ENCODE measurements at places on chromosomes 4 and X.

DNA sequence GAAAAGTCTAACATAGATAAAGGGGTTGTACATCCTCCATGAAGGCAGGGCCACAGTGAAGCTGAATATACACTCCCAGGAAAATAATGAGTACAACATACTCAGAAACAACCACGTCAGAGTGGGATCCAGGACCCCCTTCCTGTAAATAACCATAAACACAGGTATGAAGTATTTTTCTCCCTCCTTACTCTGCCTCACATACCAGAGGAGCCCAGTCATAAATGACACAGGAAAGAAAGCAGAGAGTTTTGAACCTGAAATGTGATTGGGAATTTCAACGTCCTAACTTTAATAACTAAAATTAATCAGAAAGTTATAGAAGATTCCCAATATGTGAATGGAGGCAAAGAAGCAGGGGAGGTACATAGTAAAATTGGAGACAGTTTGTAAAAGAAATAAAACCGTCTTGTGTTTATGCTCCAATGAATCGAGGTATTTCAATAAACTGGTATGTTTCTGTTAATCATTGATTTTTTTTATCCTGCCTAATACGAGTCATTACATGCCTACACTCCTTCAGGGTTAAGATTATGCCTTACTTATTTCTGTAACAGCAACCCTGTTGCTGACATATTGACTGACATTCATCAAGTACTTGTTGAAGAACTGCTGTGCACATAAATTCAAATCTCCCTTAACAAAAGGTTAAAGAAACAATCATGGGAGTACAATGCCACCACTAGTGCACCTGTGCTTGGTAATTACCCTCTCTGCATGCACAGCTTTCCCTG, 431.3 kb downstream of the KCNIP4 start:
- no peak for DNase-seq

- DNase-seq: no peak
These were observed 31.4 kb downstream of the FREM3 start for GRCh38 chr4:143668930-143669552.

- DNase-seq: no peak
These were observed 2.1 kb upstream of the ADH5 start for GRCh38 chr4:99090481-99091215.

GRCh38 chr4:72442715-72443114, 126.3 kb downstream of the ADAMTS3 start:
- DNase-seq: no peak

GRCh38 chrX:33330798-33331197, 119.4 kb upstream of the DMD start:
- DNase-seq: no peak

DNA sequence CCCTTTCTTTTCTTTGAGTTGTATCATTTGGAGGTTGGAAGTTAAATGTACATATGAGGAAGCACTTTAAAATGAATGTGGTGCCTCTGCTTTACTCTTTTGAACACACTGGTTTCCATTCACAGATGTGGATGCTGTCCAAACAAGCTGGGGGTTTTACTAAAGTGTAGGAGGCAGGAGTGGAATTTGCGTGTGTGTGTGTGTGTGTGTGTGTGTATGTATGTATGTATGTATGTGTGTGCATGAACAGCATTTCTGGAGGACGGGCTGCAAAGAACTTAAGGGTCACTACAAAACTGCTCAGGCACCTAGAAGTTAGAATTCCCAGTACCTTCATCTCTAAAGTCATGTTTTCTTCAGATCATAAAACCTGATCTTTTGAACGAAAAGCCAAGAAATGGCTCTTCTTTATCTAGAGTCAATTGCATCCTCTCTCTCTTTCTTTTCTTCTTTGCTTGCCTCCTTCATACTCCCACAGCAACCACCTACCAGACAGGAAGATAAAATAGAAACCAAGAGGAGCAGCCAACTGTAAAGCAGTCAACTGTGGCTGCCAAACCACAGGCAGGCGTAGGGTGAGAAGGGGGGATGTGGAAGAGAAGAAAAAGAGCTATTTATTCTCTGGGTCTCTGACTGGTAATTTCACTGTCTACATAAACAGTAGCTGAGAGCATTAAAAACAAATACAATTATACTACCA, 177.0 kb upstream of the RASGEF1B start:
- no peak for DNase-seq

DNA sequence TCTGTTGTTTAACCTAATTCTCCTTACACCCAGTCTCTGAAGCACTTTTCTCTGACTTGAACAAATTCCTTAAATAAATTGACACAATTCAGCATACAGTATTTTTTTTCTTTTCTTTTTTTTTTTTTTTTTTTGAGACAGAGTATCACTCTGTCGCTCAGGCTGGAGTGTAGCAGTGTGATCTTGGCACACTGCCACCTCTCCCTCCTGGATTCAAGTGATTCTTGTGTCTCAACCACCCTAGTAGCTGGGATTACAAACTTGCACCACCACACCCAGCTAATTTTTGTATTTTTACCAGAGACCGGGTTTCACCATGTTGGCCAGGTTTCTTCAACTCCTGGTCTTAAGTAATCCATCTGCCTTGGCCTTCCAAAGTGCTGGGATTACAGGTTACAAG, 1498.1 kb upstream of the PCDH10 start:
- no peak for DNase-seq

- DNase-seq: peak; percentile 38
These were observed 24.3 kb upstream of the SRD5A3 start for GRCh38 chr4:55321707-55322264.

DNA sequence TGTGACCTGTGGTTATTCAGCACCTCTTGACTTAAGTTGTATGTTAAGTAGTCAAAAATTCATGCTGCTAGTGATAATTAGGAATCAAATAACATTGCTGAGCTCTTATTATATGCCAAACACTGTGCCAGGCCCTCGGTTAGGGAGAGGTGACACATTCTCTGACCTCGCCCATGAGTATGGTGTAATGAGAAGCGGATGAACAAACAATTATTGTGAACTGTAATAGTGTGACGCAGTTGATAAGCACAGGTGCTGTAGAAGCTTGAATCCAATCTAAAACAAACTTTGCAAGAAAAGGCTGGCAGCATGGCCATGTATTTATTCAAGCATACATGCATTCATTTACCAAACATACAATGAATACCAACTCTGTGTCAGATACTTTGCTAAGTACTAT, 303.5 kb upstream of the HS3ST1 start:
- no peak for DNase-seq

DNA sequence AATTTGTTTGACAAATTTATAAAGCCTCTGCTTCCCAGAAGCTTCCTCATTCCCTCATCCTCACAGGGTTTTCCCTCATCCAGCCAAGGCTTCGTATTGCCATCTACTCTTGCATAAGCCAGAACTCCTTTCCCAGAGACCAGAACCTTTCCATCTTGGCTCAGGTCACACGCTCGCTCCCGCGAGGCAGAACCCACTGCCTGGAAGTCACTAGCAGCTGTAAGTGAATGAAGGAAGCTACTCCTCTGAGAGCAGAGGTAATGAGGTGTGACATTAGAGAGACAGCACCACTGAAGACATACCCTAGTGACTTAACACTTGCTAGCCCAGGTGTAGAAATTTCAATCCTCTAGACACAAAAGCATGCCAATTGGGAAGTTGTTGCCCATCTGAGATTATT, 52.5 kb downstream of the LHFPL1 start:
- no peak for DNase-seq

GRCh38 chr4:56460085-56460484, 7.3 kb upstream of the SRP72 start:
- DNase-seq: no peak

- no peak for DNase-seq
These were observed 269.2 kb downstream of the CBLL2 start for GRCh38 chrX:22541926-22542325.

DNA sequence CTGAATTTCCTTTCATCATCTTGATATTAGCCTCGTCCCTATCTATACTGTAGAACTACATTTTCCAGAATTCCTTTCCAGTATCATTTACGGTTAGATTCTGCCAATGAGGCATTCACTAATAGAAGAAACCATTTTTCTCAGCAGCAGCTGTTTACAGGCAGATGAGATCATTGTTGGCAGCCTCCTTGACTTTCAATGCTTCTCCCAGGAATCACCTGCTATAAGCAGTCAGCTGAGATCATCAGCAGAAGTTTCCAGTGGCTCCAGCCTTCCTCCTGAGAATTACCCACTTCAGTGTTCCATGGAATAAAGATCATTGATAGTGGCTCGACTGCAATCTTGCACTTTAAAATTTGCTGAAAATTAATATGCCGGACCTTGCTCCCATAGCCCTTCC, 157.3 kb upstream of the TET2 start:
- DNase-seq: peak; percentile 80

Measured in NCI-H446 treated with DMSO at 0.1 percent for 48 hours (cell line).